ENCODE measurements at places on chromosomes 2 and 18.

GRCh38 chr18:515156-515815, 14.8 kb upstream of the COLEC12 start:
- DNase-seq = no peak

- DNase-seq = no peak
Measured at GRCh38 chr2:64937687-64938491, 51.3 kb upstream of the SLC1A4 start.

- no peak for DNase-seq
Measured at GRCh38 chr18:24071029-24071428, 56.5 kb downstream of the TTC39C start.

- no peak for DNase-seq
Measured at GRCh38 chr2:141820893-141821292, 309.9 kb downstream of the LRP1B start.

GRCh38 chr18:37546272-37546537, 19.4 kb downstream of the CELF4 start:
- DNase-seq = no peak

- no peak for DNase-seq
Measured at GRCh38 chr2:100581277-100581612, 18.5 kb downstream of the PDCL3 start.

GRCh38 chr2:134718817-134719814, at the start of gene TMEM163:
TSS of gene TMEM163 (minus strand) at chr2:134719000.
- peak; percentile 58 for DNase-seq

- no peak for DNase-seq
Measured at GRCh38 chr18:3492721-3493120, 42.7 kb downstream of the TGIF1 start.

GRCh38 chr18:23718731-23719130, 29.5 kb downstream of the LAMA3 start:
- no peak for DNase-seq

DNA sequence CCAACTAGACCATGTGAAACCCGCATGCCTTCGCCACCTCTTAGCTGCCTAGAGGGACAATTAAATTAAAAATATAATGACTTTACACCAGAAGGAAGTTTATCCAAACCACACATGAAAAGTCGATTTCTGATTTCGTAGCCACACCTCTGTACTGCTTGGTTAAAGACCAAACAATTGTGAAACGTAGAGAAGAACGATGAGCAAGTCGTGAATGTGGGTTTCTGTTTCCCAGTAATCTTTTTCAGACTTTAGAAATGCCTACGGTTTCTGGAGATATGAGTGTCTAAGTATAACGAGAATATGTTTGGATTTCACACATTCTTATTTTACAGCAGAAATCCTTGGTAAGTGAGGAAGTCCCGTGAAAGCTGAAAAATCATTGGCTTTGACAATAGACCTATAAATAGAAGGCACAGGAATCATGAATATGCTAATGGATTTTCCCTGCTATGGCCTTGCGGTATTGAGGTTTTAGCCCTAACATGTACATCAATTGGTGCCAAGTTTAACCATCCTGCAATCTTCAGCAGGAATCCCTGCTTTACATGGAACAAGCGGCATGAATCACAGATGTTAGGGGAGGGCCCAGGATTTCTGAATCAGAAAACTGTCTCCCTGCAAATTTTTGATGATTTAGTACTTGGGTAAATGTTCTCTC, 105.6 kb downstream of the TTC32 start:
- no peak for DNase-seq

DNA sequence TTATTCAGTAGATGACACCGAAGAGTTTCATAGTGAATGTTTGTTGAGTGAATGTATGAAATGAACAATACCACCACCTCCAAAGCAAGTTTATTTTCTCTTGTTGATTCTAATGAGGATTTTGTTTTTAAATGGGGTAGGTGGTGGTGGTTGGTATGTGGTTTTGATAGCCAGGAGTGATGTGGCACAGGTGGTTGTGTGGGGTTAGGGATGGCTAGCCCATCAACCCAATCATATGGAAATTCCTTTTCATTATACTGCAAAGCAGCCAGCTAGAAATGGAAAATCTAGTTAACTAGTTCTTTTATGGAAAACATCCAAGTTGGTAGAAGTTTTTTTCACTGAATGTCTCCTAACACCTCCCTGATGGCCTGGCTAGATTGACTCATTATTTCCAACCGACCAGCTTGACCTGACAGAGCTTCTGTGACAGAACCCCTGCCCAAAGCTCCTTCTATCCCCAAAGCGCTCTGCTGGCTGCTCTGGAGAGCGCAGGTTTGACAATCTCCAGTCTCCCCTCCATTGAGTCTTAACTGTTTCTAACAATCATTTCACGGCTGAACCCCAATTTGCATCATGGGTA, 376.9 kb downstream of the MTX2 start:
- DNase-seq = no peak

DNA sequence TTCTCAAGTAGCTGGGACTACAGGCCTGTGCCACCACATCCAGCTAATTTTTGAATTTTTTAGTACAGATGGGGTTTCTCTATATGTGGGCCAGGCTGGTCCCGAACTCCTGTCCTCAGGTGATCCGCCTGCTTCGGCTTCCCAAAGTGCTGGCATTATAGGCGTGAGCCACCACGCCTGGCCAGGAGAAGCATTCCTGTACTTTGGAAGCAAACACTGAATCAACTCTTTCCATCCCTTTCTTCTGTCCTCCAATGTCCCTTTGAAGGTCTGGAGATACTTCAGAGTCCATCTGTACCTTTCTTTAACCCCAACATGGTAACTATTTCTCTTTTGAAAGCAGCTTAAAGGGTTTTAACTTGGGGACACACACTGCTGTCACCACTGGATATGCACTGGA, 23.6 kb upstream of the MAP4K4 start:
- no peak for DNase-seq

DNA sequence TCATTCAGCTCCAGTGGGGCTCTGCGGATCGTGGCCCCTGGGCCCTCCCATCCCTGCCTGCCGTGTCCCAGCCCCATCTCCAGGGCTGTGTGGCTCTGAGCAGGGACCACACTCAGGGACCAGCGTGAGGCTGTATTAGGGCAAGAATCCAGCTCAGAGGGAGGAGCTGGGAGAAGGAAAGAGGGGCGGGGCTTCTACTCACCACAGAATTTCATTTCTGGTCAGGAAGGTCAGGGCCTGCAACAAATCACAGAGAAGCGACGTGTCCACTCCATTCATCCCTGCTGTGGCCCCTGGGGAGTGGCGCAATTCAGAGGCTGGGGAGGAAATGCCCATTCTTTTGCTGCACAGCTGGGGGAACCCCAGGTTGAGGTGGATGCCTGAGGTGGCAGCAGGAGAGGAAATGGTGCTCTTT, 828 bp downstream of the CIB4 start:
- no peak for DNase-seq

DNA sequence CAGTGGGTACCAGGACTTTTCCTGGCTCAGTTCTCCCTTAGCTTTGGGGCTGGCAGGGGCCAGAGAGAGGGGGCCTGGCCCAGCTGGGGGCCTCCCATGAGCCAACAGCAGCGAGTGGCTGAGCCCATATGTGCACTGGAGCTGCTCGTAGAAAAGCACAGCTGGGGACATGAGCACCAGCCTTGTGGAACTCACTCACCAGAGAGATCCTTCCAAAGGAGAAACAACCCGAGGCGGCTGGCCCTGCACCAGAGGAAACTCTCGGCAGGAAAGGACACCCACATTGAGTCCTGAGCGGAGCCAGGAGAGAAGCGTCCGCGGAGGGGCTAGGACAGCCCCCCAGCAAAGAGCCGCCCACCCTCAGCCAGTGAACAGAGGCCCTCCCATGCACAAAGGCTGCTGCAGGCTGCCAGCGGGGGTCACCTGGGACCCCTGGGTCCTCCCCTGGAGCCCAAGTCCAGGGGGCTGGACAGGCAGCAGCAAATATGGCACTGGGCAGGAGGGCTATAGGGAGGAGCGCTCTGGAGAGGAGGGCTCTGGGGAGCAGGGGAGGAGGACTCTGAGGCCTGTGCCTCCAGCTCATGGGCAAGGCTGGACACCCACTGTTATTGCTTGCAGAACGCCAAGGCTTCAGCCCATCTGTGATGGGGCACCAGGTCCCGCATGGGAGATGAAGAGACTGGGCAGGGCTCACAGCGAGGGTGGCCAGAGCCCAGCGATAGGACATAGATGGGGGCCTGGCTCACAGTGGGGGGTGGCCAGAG, 42.1 kb upstream of the SNED1 start:
- DNase-seq = no peak

- DNase-seq = no peak
Measured at GRCh38 chr2:120398996-120399888, 53.3 kb downstream of the INHBB start.

DNA sequence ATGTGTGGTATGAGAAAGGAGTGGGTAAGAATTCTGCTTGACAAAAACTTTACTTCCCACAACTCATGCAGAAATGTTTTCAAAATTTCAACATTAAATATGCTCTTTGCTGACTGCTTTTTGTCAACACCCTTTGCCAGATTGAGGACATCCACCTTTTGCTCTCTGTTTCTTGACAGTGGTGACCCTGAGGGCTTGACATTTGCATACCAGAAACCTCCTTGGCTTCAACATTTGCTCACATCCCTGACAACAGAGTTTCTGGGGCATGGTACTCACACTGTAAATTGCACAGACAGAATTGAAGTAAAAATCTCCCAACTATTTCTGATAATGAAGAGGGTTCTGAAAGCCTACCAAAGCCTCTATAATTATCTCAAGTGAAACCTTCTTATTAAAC, 95.7 kb downstream of the RND3 start:
- no peak for DNase-seq

GRCh38 chr18:28666216-28666615, 489.3 kb upstream of the CDH2 start:
- no peak for DNase-seq

GRCh38 chr2:100107440-100107839, 35.0 kb downstream of the AFF3 start:
- no peak for DNase-seq

DNA sequence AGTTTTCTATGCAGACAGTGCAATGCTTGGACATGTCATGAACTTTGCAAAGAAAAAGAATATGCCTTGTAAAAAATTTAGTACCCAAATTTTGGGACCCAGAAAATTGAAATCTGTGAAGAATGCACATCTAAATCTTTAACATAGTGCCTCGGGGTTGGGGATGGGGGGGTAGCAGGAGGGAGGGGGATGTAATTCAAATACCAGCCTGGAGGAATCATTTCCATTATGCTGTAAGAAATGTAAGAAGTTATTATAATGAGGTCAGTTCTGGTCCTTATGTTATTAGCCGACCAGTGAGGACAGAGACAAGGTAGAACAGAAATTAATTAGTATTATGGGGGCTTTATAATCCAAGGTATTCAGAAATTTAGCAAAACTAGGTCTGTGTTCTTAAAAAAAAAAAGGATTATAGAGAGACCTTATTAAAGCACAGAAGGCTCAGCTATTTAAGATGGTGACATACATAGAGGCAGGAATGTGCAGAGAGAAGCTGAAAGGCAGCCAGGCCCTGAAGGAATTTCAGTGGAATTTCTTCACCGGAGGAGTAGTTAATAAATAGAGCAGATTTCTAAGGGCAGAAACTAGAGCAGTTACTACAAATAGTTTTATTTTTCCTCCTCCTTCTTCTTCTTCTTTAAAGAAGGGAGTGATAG, 89.0 kb upstream of the RBMS1 start:
- no peak for DNase-seq

GRCh38 chr2:1181893-1182292, 231.2 kb downstream of the SNTG2 start:
- DNase-seq = no peak

GRCh38 chr18:26919627-26920026, 54.1 kb upstream of the AQP4 start:
- no peak for DNase-seq

- DNase-seq = peak; percentile 21
Measured at GRCh38 chr2:204948024-204948763, 402.9 kb downstream of the PARD3B start.

DNA sequence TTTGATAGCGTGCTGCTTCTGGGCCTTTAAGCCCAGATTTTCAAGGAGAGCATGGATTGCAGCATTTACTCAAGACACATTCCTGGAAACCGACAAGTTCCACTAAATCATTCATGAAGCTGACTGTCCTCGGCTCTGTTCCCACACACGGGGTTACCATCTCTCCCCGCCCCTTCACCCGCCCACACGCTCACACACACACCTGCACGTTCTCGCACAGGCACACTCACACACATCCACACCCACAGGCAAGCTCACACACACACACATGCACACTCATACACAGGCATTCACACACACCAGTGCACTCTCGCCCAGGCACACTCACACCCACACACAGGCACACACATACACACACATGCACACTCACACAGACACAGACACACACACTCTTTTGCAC, 150.0 kb upstream of the AGAP1 start:
- no peak for DNase-seq

DNA sequence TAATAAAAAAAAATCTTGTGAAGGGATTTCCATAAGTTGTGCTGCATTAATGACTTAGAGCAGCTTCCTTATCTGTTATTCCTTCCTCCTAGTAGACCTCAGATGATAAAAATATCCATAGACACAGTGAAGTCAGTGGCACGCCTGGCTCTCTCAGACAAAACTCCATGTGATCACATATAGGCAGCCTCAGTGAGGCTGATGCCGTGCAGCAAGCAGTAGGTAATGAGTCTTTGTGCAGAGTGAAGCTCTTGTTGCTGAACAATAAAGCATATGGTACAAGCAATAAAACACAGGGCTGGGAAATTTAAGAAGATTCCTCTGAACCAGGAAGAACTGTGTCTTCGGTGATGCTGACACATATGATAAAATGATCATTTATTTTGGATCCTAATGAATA, 102.7 kb downstream of the CSRNP3 start:
- DNase-seq = no peak

DNA sequence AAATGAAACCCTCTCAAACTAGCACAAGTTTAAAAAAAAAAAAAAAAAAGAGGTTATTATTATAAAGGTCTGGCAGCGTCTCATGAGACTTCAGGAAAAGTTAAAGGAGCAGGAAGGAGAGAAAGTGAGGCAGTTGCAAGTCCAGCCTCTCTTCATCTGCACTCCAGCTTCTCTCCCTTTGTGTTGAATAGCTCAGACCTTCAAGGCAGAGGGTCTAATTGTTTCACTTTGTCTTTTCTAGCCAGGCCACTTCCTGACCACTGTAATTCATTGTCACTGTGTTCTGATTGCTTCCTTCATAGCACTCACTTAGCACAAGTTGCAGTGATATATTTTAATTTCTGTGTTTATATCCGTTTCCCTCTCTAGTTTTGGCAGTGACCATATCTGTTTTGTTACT, 99.9 kb downstream of the SPATS2L start:
- no peak for DNase-seq

- DNase-seq = no peak
Measured at GRCh38 chr2:180571559-180571958, 408.8 kb upstream of the UBE2E3 start.
